Stimulated activated CD4-positive, alpha-beta T cell treated with anti-CD3 and anti-CD28 coated beads, Interleukin-4, amount 100 ng/mL, for 24 hours (primary cell): ENCODE measurements at places on chromosomes 5 and 9.

DNA sequence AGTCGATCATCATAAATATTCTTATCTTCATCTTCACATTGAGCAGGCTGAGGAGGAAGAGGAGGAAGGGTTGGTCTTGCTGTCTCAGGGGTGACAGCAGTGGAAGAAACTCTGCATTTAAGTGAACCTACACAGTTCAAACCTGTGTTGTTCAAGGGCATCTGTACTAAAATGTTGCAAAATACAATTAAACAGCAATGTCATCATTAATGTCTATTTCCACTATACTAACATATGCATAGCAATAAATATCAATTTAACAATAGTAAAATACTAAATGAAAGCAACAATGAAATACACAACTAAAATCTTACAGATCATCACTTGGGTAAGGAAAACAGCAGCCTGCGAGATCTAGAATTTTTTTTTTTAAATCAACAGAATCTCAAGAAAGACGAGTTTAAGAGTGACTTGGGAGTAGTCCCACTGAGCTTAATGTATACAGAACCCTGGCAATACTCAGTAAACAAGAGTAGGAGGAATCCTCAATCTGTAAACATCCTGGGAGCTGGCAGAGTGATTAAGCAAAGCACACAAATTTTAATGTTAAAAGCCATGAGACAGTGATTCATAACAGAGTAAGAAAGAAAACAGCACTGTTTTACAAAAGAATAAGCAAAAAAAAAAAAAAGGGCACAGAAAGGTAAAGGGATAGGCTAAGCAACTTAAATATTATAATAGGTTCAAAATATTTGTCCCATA lies 10.0 kb downstream of the HOMER1 start:
- DNase-seq = no peak

GRCh38 chr9:37309136-37309535 lies 113.4 kb upstream of the GRHPR start:
- peak; percentile 28 for DNase-seq

DNA sequence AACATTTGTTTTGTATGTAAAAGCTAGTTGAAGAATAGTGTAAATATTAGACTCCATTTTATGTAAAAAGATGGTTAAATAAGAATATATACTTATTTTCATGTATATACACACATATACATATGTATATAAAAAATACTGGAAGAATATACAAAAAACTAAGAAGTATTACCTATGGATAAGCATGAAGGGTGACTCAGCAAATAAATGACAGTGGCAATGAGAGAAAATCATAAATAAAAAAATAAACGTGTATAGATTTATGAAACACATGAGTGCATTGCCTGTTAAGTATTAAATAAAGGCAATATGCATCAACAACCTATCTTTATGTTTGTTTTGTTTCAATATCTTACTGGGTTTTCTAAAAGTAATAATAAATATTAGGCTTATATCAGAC lies 435.3 kb downstream of the CYLC2 start:
- no peak for DNase-seq

DNA sequence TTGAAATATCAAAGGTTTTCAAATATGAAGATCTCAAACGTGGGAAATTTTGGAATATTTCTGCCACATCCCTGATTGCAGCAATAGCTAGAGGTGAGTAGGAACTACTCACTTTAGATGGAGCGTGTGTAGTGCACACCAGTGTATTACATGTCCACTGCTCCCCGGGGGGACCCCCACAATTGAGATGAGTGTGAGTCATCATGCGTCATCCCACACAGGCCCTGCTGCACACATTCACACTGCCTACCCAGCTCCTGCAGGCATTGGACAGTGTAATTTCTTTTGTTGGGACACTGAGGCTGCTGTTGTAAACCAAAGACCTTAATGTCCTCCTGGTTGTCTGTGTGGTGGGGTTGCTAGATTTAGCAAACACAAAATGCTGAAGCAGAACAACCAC lies 280.0 kb downstream of the GAS1 start:
- no peak for DNase-seq

GRCh38 chr9:131744171-131744719 lies 4.4 kb upstream of the RAPGEF1 start:
- no peak for DNase-seq

GRCh38 chr9:114470581-114470980 lies 34.7 kb downstream of the WHRN start:
- no peak for DNase-seq

DNA sequence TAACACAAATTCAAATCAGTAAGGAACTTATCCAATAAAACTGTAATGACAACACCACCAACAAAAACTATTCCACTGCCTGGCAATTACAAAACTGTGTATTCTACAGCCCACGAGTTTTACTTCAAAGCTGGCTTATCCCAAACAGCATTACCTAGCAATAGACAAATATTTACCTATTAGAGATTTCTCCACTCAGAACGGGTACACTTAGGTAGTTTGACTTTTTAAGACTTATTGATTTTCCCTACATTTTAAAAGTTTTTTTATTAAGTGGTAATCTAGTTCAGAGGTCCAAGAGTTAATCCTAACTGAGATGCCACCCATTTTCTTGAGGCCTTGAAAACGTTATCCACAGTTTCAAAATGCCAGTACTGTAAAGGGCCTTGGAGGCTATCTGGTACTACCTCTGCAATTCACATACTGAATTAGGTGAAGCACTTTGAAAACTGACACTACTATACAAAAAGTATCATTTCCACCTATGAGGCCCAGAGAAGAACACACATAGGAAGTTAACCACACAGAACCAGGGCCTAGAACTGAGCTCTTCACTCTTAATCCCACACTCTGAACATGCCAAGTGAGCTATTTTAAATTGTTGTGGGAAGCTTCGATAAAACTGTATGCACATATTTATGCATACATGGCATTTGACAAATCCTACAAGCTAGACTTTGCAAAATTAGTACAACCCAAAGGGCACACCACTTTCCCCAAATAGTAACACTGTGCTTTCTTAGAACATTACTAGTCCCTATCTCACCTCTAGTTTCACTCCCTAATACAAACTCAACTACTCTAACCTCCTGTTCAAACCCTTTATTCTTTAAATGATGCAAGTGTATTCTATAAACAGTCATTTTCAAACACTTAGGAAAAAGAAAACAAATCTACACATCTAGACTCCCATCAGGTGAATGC lies 2.1 kb downstream of the NADK2 start:
- no peak for DNase-seq

- DNase-seq = no peak
Measured at GRCh38 chr9:130157079-130157478, 15.1 kb upstream of the NCS1 start.

GRCh38 chr5:69494452-69494851 lies 1.9 kb downstream of the OCLN start:
- DNase-seq = no peak

- no peak for DNase-seq
Measured at GRCh38 chr9:4792054-4792571, 631 bp upstream of the RCL1 start.

- no peak for DNase-seq
Measured at GRCh38 chr5:1492757-1493156, 31.0 kb downstream of the LPCAT1 start.

- DNase-seq = no peak
Measured at GRCh38 chr9:38441347-38442085, 17.3 kb upstream of the IGFBPL1 start.

GRCh38 chr9:108521063-108521590 lies 334.7 kb downstream of the ACTL7B start:
- no peak for DNase-seq

DNA sequence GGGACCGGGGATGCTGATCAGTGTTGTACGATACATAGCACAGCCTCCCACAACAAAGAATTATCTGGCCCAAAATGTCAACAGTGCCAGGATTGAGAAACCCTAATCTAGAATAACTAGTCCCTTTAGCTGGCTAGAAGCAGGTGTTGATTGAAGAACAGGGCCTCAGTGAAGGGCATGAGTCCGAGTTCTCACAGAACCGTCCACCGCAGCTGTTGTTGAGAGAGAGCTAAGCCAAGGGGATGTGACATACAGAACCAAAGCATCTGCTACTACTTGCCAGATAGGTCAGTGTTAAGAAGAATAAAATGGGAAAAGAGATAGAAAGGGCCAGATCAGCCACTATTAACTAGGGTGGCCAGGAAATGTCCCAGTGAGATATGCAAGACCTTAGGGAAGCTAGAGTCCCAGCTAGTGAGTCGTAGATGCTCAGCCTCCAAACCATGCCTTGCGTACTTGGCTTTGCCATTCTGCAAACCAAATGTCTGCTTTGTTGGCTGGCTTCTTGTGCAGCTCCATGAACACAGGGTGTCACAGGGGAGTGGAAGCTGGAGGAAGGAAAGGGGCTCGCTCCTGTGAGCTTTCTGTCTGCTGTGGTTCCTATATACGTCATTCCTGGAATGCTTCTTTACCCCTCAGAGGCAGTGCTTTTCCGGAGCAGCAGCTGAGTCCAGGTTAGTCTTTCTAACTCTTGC lies 68.9 kb downstream of the FBXO38 start:
- no peak for DNase-seq
